ENCODE measurements at places on chromosomes 7 and 10.
A peak's percentile ranks its signal among the peaks of the same experiment; 100 is the strongest.

GRCh38 chr7:19705663-19706062 is 3.2 kb downstream of the POLR1F start:
- no peak for DNase-seq

- DNase-seq = peak; percentile 3
Observed at GRCh38 chr10:10677479-10677878, 340.2 kb upstream of the CELF2 start.

- DNase-seq = no peak
Observed at GRCh38 chr10:47020471-47020870, 109.2 kb downstream of the PTPN20 start.

DNA sequence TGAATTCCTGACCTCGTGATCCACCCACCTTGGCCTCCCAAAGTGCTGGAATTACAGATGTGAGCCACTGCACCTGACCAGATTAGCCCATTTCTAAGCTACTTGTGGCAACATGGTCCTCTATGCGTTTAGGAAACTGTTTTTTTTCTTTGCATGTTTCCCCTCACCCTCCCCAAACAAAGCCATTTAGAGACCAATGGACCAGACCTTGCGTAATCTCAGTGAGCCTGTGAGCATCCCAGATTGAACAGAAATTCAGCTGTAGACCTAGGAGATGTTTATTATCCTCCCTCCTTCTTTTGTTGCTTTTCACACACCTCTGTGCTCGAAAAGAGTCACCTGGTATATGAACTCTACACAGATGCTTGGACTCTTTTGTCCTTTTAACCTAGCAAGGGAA is 28.5 kb upstream of the CAMK1D start:
- DNase-seq = no peak

DNA sequence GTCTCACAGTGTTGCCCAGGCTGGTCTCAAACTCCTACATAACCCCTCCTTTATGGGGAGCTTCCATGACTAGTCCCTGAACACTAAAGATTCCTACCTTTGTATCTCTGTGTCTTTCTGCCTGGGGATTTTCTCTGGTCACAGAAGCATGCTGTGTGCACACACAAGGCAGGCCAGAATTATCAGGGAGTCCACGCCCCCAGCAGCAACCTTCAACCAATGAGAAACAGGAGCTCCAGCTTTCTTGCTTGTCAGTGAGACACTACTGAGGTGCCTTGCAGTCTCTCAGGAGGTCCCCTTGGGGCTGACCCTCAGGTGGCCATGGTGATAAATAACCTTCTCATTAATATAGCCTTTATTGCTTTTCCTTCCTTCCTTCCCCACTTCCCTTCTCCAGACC is 45.1 kb upstream of the AUTS2 start:
- DNase-seq = no peak

DNA sequence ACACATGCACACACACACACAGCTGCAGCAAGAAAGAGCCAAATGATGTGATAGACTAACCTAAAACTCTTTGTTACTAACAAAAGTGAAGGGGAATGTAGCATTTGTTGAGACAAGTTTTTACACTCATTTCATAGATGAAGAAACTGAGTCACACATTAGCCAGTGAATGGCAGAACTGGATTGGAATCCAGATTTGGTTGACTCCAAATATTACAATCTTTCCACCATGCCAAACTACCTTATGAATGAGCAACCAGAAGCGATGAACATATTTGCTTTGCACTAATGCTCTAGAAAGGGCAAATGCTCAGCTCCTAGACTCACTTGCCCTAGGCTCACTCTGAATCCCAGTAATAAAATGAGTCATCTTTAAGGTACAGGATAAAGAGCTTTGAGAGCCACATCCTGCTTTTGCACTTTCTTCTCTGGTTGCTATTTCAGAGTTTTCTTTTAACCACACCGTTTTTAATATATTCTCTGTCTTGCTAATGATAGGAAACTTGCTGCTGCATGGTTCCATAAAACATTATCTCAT is 111.9 kb downstream of the GPAM start:
- DNase-seq = no peak

DNA sequence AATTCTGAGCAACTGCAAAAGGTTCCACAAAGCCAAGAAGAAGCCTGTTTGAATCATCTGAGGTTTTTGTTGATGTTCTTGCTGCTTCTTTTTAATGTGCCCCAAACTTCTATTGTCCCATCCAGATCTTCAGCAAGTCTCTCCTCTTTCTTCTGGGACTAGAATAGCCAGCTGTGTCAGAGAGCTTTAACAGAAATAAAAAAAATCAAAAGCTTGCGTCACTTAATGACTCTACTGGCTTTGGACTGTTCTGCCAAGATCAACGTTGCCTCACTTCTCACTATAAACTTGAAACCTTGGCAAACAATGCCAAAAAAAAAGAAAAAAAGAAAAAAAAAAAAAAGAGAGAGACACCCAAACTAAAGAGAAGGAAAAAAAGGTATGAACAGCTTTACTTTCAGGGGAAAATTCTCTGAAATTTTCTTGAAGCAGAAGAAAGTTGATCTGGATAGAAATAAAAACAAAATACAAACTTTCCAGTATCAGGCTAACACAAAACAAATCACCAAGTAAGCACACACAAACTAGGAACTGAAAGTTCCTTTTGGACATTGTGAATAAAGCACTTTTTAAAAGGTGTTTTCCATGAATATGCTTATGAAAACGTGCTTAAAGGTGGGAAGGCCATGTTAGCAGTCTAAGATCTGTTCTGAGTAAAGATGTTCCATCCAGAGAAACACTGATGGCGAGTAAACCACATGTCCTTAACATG is 14.8 kb downstream of the USP54 start:
- no peak for DNase-seq

GRCh38 chr7:112556633-112557032 is 75.8 kb downstream of the LSMEM1 start:
- DNase-seq = no peak

DNA sequence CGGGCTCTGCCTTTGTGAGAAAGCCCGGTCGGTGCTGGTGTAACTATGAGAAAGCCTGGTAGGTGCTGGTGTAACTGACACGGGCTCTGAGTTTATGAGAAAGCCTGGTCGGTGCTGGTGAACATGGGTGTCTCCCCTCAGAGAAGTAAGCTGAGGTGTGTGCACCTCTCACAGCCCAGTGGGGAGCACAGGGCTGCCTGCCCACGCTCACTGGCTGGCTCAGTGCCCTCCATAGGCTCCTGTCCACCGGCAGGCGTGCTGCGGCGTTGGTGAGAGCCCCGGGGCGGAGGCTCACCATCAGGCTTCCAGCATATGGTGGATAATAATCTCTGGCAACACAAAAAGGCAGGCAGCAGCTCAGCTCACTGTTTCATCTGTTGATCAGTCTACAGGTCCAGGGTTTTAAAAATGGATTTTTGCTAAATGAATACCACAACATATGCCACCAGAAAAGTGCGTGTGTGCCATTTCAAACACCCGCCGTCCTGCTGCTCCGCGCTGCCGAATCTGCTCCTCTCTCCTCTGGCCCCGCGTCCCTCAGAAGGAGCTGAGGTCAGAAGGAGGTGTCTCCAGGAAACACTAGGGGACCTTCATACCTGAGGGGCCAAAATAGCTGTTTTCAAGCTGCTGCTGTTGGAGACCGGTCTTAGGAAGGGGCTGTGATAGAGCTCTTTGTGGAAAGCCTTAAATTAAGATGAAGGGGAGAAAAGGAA is 365.7 kb downstream of the DNAJB6 start:
- no peak for DNase-seq

GRCh38 chr7:20798081-20798693 is 11.5 kb upstream of the SP8 start:
- DNase-seq = no peak

DNA sequence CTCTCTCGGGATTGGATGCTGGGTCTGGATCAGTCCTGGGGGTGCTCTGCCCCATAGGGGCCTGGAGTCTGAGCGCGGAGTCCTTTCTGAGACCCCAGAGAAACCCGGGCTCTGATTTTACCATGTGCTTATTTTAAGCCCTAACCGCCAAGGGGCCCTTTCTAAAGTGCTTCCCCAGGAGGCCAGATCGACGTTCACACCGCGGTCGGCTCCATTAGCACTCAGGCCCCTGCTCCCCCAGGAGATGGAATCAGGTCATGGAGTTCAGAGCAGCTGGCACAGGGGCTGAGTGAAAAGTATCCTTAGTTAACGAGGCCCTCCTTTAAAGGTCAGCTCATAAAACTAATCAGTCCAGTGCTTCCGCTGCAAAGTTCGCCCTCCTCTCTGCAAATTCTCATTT is 159.4 kb upstream of the COBL start:
- DNase-seq = no peak

- no peak for DNase-seq
Observed at GRCh38 chr10:6020826-6021225, 41.3 kb downstream of the IL2RA start.

DNA sequence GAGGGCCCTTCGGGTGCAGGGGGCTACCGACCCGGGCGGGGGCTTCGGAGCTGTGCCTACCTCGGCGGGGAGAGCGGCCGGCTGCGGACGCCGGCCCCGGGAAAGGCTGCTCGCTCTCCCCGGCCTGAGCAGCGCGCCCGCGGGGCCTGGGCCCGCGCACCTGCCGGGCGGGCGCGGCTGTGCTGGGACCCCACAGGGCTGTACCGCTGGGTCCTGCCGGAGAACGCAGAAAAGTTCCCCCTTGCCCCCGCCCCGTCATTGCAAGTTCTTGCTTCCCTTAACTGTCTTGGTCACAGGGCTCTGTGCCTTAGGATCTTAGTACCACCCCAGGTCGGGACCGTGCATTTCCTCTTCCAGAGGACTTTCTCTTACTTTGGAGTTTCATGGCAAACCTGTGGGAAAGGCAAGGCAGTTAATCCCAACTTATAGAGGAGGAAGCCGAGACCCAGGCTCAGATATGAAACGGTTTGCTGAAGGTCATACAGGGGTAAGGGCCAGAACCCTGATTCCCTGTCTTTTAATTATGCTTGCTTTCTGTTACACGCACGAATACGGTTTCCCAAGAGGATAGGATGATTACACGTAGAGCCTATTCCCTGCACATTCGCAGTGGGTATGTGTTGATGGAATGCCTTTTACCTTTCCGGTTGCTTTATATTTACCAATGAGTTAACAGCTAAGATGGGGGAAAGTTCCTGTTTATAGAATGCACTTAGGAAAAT is 652 bp downstream of the PCGF5 start:
- DNase-seq = no peak

- DNase-seq = no peak
Observed at GRCh38 chr7:517774-518629, 1.6 kb downstream of the PDGFA start.

- DNase-seq = no peak
Observed at GRCh38 chr7:112905950-112906349, 115.8 kb upstream of the TMEM168 start.

DNA sequence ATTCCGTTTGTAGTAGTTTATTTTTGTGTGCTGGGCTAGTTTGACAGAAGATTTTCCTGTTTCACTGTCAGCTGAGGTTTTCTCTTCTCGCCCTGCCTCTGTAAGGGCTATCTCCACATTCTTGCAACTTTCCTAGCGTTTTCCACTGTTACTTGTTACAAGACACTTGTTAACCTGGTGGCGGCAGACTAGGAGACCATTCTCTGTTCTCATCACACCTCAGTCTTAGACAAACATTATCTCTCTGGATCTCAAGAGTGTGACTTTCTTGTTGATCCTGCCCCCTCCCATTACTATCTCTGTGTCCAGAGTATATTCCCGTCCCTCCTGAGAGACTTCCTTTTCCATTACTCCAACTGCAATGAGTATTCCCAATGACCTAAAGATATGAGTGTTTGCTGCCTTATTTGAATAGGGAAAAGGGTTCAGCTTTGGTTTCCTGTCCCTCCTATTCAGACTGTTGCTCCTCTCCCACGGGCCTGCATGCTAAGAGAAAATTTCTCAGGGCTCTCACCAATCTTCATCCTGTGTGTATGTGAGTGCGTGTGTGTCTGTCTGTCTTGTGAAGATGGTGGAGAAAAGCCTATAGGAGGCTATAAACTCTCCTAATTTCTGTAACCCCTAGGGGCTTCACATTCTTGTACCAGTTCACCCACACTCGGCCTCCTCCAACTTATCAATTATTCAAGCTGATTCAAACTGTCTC is 722.4 kb upstream of the POT1 start:
- DNase-seq = no peak

DNA sequence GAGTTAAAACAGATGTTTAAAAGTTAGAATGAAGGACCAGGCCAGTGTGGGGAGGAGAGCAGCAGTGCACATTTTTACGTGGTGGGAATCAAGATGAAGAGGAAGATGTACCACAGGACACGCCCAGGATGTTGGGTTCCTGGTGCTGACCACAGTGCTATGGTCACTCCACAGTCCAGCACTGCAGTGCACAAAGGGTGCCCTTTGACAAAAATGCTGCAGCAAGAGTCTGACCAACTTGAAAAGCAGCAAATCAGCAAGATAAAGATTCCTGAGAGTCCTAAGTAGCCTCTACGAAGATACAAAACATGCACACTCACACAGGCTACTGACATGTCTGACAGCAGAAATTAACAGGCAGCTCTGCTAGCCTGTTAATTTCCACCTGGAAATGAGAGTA is 107.1 kb downstream of the PIP4K2A start:
- no peak for DNase-seq

DNA sequence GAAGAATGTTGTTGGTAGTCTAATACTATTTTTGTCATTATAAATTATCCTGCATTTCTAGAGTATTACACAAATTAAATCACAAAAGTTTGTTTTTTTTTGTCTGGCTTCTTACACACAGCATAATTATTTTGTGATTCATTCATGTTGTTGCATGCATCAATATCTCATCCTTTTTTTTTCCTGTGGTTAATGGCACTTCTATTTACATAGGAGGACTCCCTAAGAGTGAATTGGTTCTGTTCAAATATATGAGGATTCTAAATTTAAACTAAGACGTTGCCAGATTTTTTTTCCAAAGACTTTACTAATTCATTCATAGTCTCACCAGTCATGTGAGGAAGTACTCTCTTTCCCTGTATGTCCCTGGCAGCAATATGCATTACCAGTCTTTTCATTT is 303.3 kb downstream of the GPR37 start:
- no peak for DNase-seq

DNA sequence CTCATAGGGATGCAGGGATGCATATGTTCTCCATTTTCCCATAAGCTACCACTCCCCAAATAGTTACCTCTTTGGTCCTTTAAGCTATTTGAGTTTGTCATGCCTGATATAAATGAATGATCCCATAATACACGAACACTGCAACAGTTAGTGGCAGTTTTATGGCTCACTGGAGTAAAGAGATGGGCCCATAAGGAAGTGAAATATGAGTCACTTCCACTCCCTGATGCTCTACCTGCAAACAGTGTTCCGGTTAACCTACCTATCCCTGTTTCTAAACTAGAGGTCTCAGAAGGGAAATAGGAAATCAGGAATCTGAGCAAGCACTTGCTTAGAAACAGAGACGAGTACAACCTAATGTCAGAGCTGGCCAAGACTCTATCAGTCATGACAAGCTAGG is 71.7 kb downstream of the CALD1 start:
- DNase-seq = no peak

Measured in stimulated activated CD4-positive, alpha-beta T cell treated with anti-CD3 and anti-CD28 coated beads, TNF-alpha, amount 100 ng/mL, for 24 hours (primary cell).